ENCODE measurements at places on chromosomes 5 and 9.

DNA sequence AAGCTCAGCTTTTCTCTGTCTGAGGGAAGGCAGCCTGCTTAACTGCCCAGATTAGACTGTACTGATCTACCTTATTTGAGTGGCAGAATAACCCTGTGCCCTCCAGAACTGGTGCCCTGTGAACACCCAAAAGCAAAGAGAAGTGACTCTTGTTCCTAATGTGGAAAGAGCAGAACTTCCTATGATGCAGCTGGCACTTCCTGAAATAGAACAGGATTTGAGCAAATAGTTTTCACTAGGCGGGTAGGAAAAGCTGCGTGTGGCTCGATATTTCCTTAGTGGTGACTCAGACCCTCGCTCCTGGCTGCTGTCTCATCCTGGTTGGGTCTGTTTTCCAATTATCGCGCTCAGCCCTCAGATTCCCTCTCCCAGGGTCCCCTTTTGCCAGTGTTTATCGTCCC is 89.9 kb downstream of the SH3TC2 start:
- no peaks in the 10 kb centered on the region for H3K27me3 ChIP-seq
- DNase-seq = no peak
- peaks cover 8% of the 10 kb centered on the region for H3K4me1 ChIP-seq
- no peaks in the 10 kb centered on the region for H3K36me3 ChIP-seq
- H3K4me3 ChIP-seq = no peak overlapping the region

GRCh38 chr5:175855041-175855720 is 16.2 kb upstream of the CPLX2 start:
- no peak overlapping the region for H3K4me3 ChIP-seq
- H3K36me3 ChIP-seq = no peaks in the 10 kb centered on the region
- DNase-seq = no peak
- H3K27me3 ChIP-seq = no peaks in the 10 kb centered on the region

DNA sequence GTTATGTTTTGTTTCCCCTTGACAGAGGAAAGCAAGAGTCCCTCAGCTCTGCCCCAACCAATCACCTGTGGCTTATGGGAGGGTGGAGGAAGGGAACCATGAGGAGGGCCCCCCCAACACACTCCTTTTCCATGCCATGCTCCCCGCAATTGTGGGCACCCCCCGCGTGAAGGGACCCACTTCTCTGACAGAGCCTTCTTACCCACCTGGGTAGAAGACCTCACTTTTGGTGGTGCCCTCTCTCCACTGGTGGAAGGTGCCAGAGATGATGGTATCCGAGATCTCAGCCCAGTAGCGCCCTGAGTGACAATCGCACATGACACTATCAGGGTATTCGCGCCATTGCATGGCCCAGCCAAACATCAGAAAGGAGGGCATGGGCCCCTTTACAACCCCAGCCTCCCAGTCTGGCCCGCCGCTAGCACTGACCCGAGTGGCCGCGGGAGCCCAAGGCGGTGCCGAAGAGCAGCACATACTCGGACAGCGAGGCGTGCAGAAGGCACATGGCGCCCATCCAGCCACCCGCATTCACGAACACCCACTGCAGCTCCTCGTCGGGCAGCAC is 714 bp downstream of the SIGMAR1 start:
- peak overlapping the region; percentile 66 for H3K4me3 ChIP-seq
- peaks cover 20% of the 10 kb centered on the region for H3K4me1 ChIP-seq
- no peaks in the 10 kb centered on the region for H3K36me3 ChIP-seq
- H3K27ac ChIP-seq = peak overlapping the region; percentile 32

- no peaks in the 10 kb centered on the region for H3K27me3 ChIP-seq
- no peak for DNase-seq
- 0 out of 2 replicates have a peak, but pooled peaks cover 3% of the 10 kb centered on the region for H3K4me1 ChIP-seq
- no peak overlapping the region for H3K4me3 ChIP-seq
- no peak overlapping the region for H3K27ac ChIP-seq
Observed at GRCh38 chr9:136115641-136116359, 2.9 kb downstream of the TMEM250 start.

GRCh38 chr9:131404581-131404980 is 10.7 kb downstream of the PRRC2B start:
- H3K36me3 ChIP-seq = no peaks in the 10 kb centered on the region
- H3K4me1 ChIP-seq = peaks cover 43% of the 10 kb centered on the region
- no peak overlapping the region for H3K4me3 ChIP-seq
- peak overlapping the region; percentile 4 for H3K27ac ChIP-seq

- no peaks in the 10 kb centered on the region for H3K27me3 ChIP-seq
- no peaks in the 10 kb centered on the region for H3K36me3 ChIP-seq
- no peak for DNase-seq
Observed at GRCh38 chr5:74109344-74109743, 483.3 kb downstream of the ARHGEF28 start.

GRCh38 chr9:124782661-124783574 is 6.0 kb downstream of the OLFML2A start:
- no peak overlapping the region for H3K27ac ChIP-seq
- H3K4me3 ChIP-seq = no peak overlapping the region
- DNase-seq = no peak
- no peaks in the 10 kb centered on the region for H3K36me3 ChIP-seq
- peaks cover 14% of the 10 kb centered on the region for H3K4me1 ChIP-seq

- no peaks in the 10 kb centered on the region for H3K27me3 ChIP-seq
- no peaks in the 10 kb centered on the region for H3K36me3 ChIP-seq
- no peak overlapping the region for H3K4me3 ChIP-seq
Observed at GRCh38 chr5:17224858-17225511, 7.6 kb downstream of the BASP1 start.

DNA sequence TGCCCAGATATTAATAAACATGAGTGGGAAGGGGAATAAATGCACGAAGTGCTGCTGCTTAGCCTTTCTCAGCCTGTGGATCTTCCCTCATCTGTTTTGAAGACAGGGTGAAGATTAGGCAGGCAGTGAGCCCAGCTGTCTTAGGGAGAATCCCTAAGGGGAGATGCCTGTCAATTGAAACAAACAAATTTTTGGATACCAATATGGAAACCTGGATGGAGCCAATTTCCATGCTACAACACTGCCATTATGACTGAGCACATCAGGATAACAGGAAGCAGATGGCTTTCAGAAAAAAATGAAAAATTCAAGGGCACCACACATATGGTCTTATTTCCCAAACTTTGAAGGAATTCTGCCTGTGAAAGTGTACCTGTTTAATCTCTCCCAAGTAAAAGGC is 80.3 kb downstream of the HMHB1 start:
- H3K27me3 ChIP-seq = no peaks in the 10 kb centered on the region
- no peaks in the 10 kb centered on the region for H3K36me3 ChIP-seq
- H3K27ac ChIP-seq = no peak overlapping the region
- H3K4me3 ChIP-seq = no peak overlapping the region

GRCh38 chr9:129242191-129242941 is 64.3 kb upstream of the IER5L start:
- H3K4me3 ChIP-seq = no peak overlapping the region
- no peaks in the 10 kb centered on the region for H3K36me3 ChIP-seq
- no peak overlapping the region for H3K27ac ChIP-seq
- 0 out of 2 replicates have a peak, but pooled peaks cover 3% of the 10 kb centered on the region for H3K4me1 ChIP-seq

GRCh38 chr5:138033907-138034306 is 1.0 kb upstream of the FAM13B start:
- no peak overlapping the region for H3K27ac ChIP-seq
- peaks cover 12% of the 10 kb centered on the region for H3K4me1 ChIP-seq
- H3K27me3 ChIP-seq = no peaks in the 10 kb centered on the region
- no peak for DNase-seq
- 0 out of 2 replicates have a peak, but pooled peaks cover 2% of the 10 kb centered on the region for H3K36me3 ChIP-seq

GRCh38 chr5:81904166-81904565 is 67.7 kb upstream of the ATG10 start:
- H3K27ac ChIP-seq = no peak overlapping the region
- no peaks in the 10 kb centered on the region for H3K4me1 ChIP-seq
- no peak overlapping the region for H3K4me3 ChIP-seq
- H3K36me3 ChIP-seq = no peaks in the 10 kb centered on the region
- H3K27me3 ChIP-seq = no peaks in the 10 kb centered on the region
- no peak for DNase-seq

DNA sequence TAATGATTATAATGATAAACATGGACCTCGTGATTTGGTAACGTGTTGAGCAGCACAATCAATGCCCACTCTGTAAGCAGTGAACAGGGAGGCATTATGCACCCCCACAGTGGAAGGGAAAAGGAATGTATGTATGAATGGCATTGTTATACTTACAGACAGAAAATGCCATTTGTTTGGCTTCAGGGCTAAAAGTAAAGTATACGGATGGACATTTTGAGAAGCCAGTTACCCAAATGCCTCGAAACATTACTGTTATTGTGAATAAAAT is 260.2 kb upstream of the PPP1R2B start:
- no peak overlapping the region for H3K4me3 ChIP-seq
- no peaks in the 10 kb centered on the region for H3K27me3 ChIP-seq
- H3K36me3 ChIP-seq = no peaks in the 10 kb centered on the region
- no peaks in the 10 kb centered on the region for H3K4me1 ChIP-seq
- no peak overlapping the region for H3K27ac ChIP-seq

- no peak overlapping the region for H3K4me3 ChIP-seq
- peak overlapping the region; percentile 72 for H3K27ac ChIP-seq
- peak; percentile 42 for DNase-seq
- no peaks in the 10 kb centered on the region for H3K27me3 ChIP-seq
Observed at GRCh38 chr5:10329820-10330481, 22.2 kb upstream of the CMBL start.

DNA sequence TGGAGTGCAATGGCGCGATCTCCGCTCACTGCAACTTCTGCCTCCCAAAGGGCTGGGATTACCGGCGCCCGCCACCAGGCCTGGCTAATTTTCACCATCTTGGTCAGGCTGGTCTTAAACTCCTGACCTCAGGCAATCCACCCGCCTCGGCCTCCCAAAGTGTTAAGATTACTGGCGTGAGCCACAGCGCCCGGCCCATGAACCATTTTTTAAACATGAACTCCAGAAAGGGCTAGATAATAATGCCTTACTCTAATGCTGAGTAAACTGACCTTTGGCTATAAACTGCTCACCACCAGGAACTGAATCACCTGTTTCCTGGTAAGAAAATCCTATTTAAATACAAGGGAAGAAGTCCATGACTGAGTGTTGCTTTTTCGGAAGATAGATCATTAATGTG is 23.2 kb upstream of the DAB2 start:
- no peak overlapping the region for H3K27ac ChIP-seq
- H3K36me3 ChIP-seq = no peaks in the 10 kb centered on the region
- peaks cover 7% of the 10 kb centered on the region for H3K4me1 ChIP-seq
- no peaks in the 10 kb centered on the region for H3K27me3 ChIP-seq
- no peak overlapping the region for H3K4me3 ChIP-seq

DNA sequence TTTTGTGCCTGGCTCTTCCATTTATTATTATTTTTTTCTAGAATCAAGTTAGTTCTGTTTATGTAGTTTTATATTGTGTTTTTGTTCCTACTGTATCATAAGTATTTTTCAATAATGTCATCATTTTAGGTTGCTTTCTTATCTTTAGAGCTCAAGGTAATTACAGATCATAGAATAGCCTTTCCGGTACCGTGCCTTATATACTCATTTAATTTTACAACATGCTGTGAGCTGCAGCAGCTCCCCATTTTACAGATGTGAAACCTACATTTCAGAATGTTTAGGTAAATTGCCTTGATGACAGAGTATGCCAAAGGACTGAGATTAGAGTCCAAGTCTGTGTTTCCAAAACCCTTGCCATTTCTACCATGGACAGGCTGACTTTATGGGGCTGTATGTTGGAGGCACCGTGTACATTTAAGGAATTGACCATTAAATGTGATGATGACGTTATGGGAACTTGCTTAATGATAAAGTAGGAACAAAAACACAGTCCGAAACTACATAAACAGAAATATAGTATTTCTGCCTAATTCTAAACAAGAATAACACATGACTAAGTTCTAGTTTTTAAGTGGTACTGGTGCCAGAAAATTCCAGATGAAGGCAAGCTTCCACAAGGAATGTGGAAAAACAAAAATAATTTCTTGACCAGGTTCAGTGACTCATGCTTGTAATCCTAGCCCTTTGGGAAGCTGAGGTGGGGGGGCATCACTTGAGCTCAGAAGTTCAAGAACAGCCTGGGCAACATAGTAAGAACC is 97.7 kb downstream of the IQGAP2 start:
- no peak overlapping the region for H3K27ac ChIP-seq
- no peaks in the 10 kb centered on the region for H3K36me3 ChIP-seq
- H3K4me1 ChIP-seq = no peaks in the 10 kb centered on the region
- no peak for DNase-seq
- H3K4me3 ChIP-seq = no peak overlapping the region

GRCh38 chr9:8206720-8207119 is 407.1 kb upstream of the DMAC1 start:
- H3K36me3 ChIP-seq = no peaks in the 10 kb centered on the region
- no peaks in the 10 kb centered on the region for H3K4me1 ChIP-seq
- H3K27ac ChIP-seq = no peak overlapping the region
- no peak overlapping the region for H3K4me3 ChIP-seq

GRCh38 chr5:151450605-151451004 is 3.2 kb downstream of the SLC36A1 start:
- H3K27me3 ChIP-seq = no peaks in the 10 kb centered on the region
- no peak overlapping the region for H3K4me3 ChIP-seq
- no peak for DNase-seq

DNA sequence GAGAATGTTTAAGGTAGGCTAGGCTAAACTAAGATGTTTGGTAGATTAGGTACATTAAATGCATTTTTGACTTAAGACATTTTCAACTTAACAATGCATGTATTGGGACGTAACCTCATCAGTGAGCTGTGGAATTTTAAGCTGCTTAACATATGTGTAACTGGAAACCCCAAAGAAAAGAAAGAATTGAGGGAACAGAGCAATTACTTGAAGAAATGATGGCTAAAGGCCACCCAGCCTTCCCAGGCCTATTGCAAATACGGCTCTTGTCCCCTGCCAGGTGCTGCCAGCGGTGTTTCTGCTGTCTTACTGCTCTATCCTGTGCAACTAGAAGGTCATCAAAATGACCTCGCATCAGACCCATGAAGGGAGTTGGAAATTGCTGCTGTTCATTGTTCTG is 52.0 kb downstream of the RICTOR start:
- H3K27me3 ChIP-seq = no peaks in the 10 kb centered on the region
- H3K4me3 ChIP-seq = no peak overlapping the region
- H3K27ac ChIP-seq = no peak overlapping the region

GRCh38 chr5:133298447-133298846 is 246.6 kb downstream of the HSPA4 start:
- H3K27ac ChIP-seq = no peak overlapping the region
- H3K4me3 ChIP-seq = no peak overlapping the region
- H3K36me3 ChIP-seq = no peaks in the 10 kb centered on the region
- DNase-seq = no peak

- DNase-seq = no peak
- H3K4me3 ChIP-seq = no peak overlapping the region
- H3K27me3 ChIP-seq = no peaks in the 10 kb centered on the region
- no peaks in the 10 kb centered on the region for H3K36me3 ChIP-seq
- H3K4me1 ChIP-seq = no peaks in the 10 kb centered on the region
- no peak overlapping the region for H3K27ac ChIP-seq
Observed at GRCh38 chr9:75993434-75993833, 103.0 kb downstream of the PCSK5 start.

- no peaks in the 10 kb centered on the region for H3K36me3 ChIP-seq
- H3K4me3 ChIP-seq = no peak overlapping the region
- no peaks in the 10 kb centered on the region for H3K27me3 ChIP-seq
- no peak overlapping the region for H3K27ac ChIP-seq
Observed at GRCh38 chr9:127763918-127764384, 14.5 kb downstream of the SH2D3C start.

DNA sequence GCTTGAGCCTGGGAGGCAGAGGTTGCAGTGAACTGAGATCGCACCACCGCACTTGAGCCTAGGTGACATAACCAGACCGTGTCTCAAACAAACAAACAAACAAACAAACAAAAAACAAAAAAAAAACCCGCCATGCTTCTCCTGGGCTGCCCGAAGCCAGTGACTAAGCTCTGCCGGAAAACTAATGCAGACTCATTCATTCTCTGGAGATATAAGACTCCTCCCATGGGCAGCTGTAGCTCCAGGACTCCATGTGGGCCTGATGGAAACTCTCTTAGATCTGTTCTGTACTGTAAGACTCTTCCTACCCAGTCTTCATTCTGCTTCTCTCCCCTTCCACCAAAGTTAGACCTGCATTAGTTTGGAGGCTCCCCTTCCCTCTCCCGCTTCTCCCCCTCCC is 11.1 kb downstream of the GLDC start:
- H3K4me3 ChIP-seq = no peak overlapping the region
- DNase-seq = no peak
- no peaks in the 10 kb centered on the region for H3K4me1 ChIP-seq
- H3K27me3 ChIP-seq = no peaks in the 10 kb centered on the region

Measured in SK-N-SH (cell line).